Stimulated activated CD4-positive, alpha-beta T cell treated with anti-CD3 and anti-CD28 coated beads, Interleukin-15, amount 100 ng/mL, for 1 hour (primary cell): ENCODE measurements at places on chromosomes 16 and 17.

DNA sequence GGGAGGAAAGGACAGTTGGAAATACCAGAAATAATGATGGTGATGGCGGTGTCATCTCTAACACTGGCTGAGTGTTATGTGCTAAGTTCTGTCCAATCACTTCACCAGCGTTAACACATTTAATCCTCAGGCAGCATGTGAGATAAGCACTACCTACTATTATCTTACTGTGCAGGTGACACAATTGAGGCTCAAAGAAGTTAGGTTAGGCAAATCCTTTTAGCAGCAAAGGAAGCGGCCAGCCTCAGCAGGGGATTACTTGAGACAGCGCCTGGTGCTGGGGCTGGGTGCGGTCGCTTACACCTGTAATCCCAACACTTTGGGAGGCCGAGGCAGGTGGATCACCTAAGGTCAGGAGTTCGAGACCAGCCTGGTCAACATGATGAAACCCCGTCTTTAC, 18.7 kb upstream of the DHX8 start:
- no peak for DNase-seq

DNA sequence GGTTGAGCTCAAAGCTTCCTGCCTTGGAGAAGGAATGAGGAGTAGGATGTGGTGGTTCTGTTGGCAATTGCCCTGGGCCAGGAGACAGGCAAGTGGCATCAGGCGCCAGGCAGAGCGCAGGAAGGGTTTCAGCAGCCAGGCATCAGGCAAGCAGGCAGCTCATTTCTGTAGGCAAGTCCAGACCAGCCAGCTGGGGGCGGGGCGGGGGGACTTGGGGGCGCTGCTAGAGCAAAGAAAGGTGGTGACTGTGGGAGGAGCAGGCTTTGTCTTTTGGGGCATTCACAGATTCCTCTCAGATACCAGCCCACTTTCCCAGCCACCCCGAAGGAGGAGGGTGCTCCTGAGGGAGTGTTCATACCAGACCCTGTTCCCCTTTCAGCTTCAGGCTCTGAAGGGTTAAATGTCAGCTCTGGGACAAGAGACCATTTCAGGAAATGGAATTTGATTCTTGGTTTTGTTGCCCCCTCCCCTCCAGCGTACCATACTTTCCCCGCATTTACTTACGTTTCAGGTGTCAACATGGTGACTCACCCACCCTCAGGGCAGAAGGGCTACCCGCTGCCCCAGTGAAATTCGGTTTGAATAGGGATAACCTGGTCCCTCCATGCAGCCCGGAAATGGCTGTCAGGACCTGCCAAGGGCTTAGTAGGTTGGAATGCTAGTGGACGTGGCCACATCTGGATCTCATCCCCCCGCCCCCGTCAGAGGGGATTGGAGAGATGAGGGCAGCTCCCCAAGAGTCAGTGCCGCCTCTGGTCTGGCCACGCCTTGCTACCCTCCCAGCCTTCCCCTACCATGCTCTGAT, 13.2 kb downstream of the NGFR start:
- no peak for DNase-seq

DNA sequence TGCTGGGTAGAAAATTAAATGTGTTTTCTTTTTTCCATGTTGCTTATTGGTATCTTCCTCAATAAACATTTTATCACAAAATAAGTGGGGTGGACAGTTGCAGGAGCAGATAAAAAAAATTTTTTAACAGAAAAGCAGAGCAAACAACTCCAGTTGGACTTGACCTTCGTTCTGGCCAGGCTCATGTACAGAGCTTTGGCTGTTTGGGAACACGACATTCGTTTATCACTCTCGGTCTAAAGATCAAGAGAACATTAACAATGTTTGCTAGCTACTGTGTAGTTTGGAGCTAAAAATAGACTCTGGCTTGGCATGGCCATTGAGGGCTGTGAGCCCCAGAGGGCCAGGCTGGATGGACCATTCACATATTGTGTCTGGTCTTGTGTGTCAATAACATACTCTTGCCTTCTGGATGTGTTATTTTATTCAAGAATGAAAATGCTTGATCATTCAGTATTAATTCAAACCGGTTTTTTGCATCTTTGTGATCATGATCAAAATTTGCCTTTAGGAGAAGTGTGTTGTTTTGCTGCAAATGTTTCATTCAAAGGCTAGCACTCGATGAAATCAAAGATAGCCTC, 56.6 kb downstream of the TMEM186 start:
- DNase-seq = no peak

DNA sequence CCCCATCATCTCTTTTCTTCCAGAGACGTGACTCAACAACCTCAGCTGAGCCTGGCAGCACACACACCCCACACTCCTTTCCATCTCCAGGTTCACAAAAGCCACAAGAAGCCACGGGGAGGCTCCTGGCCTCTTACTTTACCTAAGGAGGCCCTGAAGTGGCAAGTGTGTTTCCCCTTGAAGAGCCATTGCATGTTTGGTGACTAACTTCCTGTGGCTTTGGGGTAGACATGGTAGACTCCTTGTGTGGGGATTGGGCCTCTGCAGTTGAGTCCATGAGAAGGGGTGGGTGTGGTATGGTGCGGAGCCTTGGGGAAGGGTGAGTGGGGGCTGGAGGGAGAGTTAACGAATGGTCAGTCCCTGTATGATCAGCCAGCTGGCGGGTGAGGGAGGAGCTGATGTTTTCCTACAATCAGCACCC, 24.2 kb downstream of the SAP30BP start:
- no peak for DNase-seq

DNA sequence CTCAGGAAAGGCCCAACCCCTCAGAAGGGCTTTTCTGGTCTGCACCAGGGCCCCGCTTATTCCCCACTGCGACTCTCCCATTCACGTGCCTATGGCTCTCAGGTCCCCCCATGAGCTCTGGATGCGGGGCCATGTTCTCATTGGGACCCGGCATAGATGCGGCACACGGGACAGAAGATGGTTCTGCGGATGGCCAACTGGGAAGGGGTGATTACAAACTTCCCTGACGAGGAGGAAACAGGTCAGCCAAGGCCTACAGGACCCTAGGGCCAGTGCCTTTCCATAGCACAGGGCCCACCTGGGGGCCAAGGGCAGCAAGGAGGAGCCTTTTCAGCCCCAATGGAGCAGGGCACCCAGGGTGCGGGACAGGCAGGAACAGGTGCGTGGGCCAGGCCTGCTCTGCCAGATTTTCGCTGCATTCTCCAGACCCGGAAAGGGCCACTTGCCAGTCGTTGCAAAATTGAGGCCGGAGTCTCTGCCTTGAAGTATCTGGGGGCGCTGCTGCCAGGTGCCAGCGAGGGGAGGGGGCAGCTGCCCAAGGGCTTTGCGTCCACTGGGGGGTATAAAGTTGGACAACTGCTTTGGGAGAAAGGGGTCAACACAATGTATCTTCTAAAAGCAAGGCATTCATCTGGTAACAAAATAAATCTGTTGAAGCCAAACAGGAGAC, 20.5 kb downstream of the SLC7A5 start:
- no peak for DNase-seq

DNA sequence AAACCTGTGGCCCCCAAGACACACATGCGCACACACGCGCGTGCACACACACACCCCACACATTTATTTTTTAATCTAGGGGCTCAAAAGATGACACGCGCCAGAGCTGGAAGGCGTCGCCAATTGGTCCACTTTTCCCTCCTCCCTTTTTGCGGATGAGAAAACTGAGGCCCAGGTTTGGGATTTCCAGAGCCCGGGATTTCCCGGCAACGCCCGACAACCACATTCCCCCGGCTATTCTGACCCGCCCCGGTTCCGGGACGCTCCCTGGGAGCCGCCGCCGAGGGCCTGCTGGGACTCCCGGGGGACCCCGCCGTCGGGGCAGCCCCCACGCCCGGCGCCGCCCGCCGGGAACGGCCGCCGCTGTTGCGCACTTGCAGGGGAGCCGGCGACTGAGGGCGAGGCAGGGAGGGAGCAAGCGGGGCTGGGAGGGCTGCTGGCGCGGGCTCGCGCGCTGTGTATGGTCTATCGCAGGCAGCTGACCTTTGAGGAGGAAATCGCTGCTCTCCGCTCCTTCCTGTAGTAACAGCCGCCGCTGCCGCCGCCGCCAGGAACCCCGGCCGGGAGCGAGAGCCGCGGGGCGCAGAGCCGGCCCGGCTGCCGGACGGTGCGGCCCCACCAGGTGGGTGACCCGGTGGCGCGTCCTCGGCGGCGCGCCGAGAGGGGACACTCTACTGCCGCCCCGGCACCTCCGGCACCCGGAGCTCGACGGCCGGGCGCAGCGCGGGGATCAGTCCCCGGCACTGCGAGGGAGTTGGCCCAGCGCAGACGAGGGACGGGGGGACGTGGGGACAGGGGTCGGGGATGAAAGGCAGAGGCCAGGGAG, at the start of gene STAT5A:
TSS of gene STAT5A (plus strand) at position 522 of the 826 bp plus-strand sequence. CDS start 914 bp downstream, outside the sequence.
- DNase-seq = peak; percentile 65

DNA sequence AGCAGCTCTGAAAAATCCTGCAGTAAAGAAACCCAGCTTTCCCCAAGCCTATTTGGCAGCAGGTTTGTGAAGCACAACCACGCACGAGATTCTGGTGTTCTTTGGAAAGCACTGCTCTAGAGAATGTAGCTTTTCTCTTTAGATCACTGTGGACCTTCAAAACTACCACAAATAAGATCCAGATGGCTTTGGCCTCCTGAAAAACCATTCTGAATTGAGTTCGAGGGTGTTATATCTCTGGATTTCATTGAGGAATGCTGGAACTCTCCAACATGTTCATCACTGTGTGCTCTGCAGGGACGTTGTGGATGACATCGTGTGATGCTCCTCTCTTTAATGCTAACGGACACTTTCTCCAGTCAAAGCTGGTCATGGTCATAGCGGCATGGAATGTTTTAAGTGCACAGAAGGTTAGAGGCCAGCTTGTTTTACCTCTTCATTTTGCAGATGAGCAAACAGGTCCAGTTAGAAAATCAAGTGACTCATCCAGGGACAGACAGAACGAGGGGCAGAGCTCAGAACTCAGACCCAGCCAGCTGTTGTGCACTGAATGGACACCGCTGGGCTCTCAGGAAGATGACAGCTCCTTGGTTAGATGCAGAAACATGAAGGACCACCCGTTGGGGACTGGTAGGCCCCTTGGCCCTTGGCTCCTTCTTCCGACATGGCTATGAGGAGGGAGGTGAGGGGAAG, 37.2 kb downstream of the CCDC42 start:
- no peak for DNase-seq

GRCh38 chr16:47887496-47887895, 268.3 kb downstream of the ABCC12 start:
- no peak for DNase-seq

GRCh38 chr16:25106567-25107465, 4.7 kb upstream of the LCMT1 start:
- peak; percentile 52 for DNase-seq

GRCh38 chr16:88927010-88927409, 50.0 kb downstream of the CBFA2T3 start:
- no peak for DNase-seq

DNA sequence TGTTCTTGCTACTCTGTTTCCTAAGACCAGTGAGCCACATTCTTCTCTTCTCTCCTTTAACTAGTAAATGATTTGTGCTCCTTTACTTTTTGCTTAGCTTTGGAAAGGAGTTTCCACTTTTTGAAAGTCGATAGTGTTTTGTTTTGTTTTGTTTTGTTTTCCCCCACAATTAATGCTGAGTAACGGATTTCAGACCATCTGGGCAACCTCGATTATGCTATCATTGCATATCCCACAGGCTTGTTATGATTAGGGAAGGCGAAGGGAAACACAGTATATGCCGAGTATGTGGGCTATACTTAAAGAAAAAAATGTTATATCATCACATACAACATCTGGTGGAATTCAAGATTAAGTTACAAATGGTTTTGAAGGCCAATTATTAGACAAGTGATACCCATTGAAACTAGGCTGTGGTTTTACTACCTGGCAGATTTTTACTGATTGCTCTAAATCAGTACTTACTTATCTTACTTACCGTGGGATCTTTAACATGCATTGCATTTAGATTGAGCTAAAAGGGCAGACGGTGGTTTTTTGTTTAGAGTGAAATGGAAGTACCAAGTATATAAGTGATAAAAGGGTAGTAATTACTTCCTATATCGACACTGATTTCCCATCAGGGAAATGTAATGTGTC, 361.3 kb upstream of the SOX9 start:
- DNase-seq = no peak

- DNase-seq = no peak
These were observed 56.1 kb downstream of the B9D1 start for GRCh38 chr17:19306160-19307111.

- DNase-seq = no peak
These were observed 879 bp upstream of the SPG7 start for GRCh38 chr16:89507214-89507833.

- DNase-seq = no peak
These were observed 5.8 kb upstream of the UTS2R start for GRCh38 chr17:82365606-82366295.

GRCh38 chr16:50219402-50219975, 46.9 kb upstream of the ADCY7 start:
- no peak for DNase-seq

- DNase-seq = no peak
These were observed 155.1 kb upstream of the CCL2 start for GRCh38 chr17:34099859-34100515.

DNA sequence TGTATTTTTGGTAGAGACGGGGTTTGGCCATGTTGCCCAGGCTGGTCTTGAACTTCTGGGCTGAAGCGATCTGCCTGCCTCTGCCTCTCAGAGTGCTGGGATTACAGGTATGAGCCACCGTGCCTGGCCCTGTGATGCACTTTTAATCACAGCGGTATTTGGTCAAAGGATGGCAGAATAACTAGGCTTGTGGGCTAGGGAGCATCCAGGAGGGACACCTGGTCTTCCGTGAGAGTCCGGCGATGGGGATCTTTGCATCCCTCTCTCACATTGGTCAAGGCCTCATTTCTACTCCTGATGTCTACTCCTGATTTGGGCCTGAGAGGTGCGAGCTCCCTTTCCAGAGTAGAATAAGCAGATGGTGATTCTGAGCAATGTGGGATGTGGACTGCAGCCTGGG, 257.9 kb upstream of the CACNG5 start:
- DNase-seq = no peak

GRCh38 chr16:58176608-58177352, 21.1 kb downstream of the CSNK2A2 start:
- no peak for DNase-seq

DNA sequence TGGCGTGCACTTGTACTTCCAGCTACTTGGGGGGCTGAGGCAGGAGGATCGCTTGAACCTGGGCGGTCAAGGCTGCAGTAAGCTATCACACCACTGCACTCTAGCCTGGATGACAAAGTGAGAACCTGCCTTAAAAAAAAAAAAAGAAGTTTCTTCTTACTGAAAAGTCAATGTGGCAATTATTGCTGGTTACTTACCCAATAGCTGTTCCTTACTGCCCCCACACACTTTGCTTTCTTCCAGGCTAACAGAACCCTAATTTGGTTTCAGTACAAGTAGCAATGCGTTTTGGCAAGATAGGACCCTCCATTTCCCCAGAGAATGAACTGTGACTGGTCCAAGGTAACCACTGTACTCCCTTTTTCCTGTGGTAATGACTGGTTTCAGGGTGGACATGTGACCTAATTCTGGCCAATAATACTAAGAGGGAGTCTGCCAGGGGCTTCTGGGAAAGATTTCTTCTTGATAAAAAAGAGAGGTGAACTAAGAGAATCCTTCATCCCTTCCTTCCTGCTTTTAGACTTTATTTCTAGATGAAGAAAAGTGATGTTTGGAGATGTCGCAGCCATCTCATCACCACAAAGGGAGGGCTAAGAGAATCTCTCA, 58.8 kb upstream of the MSI2 start:
- no peak for DNase-seq

- no peak for DNase-seq
These were observed 149.7 kb downstream of the RPTOR start for GRCh38 chr17:80694085-80694991.

- no peak for DNase-seq
These were observed 8.7 kb downstream of the RAP1GAP2 start for GRCh38 chr17:2804912-2805311.

- DNase-seq = no peak
These were observed 570 bp upstream of the BCO1 start for GRCh38 chr16:81237942-81238295.
